Tracheal epithelial cell (primary cell): ENCODE measurements at places on chromosomes 7 and 10. TPM values are rescaled to one million over a fixed set of nuclear protein-coding genes. Genes with fewer than 3 reads are reported as not detected.

The AUTS2 gene
- total RNA-seq = 5.8 and 8.7 TPM in 2 replicates

The CPA1 gene
- not detected in 2 replicates for total RNA-seq

The PSPH gene
- total RNA-seq = 152 and 214 TPM in 2 replicates

The SPDYE1 gene
- total RNA-seq = not detected in 2 replicates

The TEX47 gene
- total RNA-seq = not detected in 2 replicates

The TAS2R3 gene
- total RNA-seq = 1.4 and 1.5 TPM in 2 replicates

The AKR1C4 gene
- not detected in 2 replicates for total RNA-seq

The SLC16A12 gene
- under 0.01 and 3.6 TPM in 2 replicates for total RNA-seq

The PAPOLB gene
- total RNA-seq = not detected in 2 replicates

The SLC26A3 gene
- total RNA-seq = not detected in 2 replicates

The PDLIM1 gene
- 27.2 and 29.8 TPM in 2 replicates for total RNA-seq

The STRA8 gene
- total RNA-seq = not detected in 2 replicates

The GIMAP1 gene
- under 0.01 TPM in 1 of 2 replicates, not detected in the other for total RNA-seq

The CLEC2L gene
- total RNA-seq = not detected in 2 replicates

The TMEM140 gene
- total RNA-seq = 1.2 TPM in 1 of 2 replicates, not detected in the other

The PDE1C gene
- under 0.01 and 1.2 TPM in 2 replicates for total RNA-seq

The CPXM2 gene
- 0.21 and 0.48 TPM in 2 replicates for total RNA-seq

The DYNC1I1 gene
- total RNA-seq = 0.21 and 0.24 TPM in 2 replicates

The UCMA gene
- total RNA-seq = not detected in 2 replicates

The CLRN3 gene
- not detected in 2 replicates for total RNA-seq

The MACC1 gene
- 20.0 and 50.1 TPM in 2 replicates for total RNA-seq

The GCK gene
- total RNA-seq = 0.21 and 0.96 TPM in 2 replicates

The BEND7 gene
- total RNA-seq = 1.3 and 6.0 TPM in 2 replicates

The COL28A1 gene
- 0.24 TPM in 1 of 2 replicates, not detected in the other for total RNA-seq

The LRGUK gene
- under 0.01 TPM in 1 of 2 replicates, not detected in the other for total RNA-seq

The CLDN15 gene
- total RNA-seq = 1.4 and 1.7 TPM in 2 replicates

The FEZF1 gene
- total RNA-seq = not detected in 2 replicates

The CHRM2 gene
- total RNA-seq = 0.24 TPM in 1 of 2 replicates, not detected in the other

The ADRA2A gene
- not detected in 2 replicates for total RNA-seq

The CARD11 gene
- total RNA-seq = 3.2 and 9.6 TPM in 2 replicates

The IRF5 gene
- 8.9 and 13.9 TPM in 2 replicates for total RNA-seq

The INHBA gene
- total RNA-seq = 4.9 and 21.9 TPM in 2 replicates

The MRLN gene
- not detected in 2 replicates for total RNA-seq

The ZNF853 gene
- total RNA-seq = 0.85 and 2.2 TPM in 2 replicates

The CYP3A4 gene
- total RNA-seq = under 0.01 and 0.21 TPM in 2 replicates

The ZNF425 gene
- 2.6 and 3.1 TPM in 2 replicates for total RNA-seq

The PRPS1L1 gene
- not detected in 2 replicates for total RNA-seq

The PLAU gene
- total RNA-seq = 72.9 and 837 TPM in 2 replicates

The OR9A2 gene
- total RNA-seq = not detected in 2 replicates

The IKZF5 gene
- 1.4 and 4.5 TPM in 2 replicates for total RNA-seq

The MYL10 gene
- total RNA-seq = not detected in 2 replicates

The UBTD1 gene
- 15.3 and 22.4 TPM in 2 replicates for total RNA-seq

The PNLIPRP3 gene
- total RNA-seq = 13.0 and 68.0 TPM in 2 replicates

The MPP7 gene
- total RNA-seq = 6.3 and 23.7 TPM in 2 replicates
